CD4-positive, CD25-positive, alpha-beta regulatory T cell (primary cell): ENCODE measurements at places on chromosomes 2 and 18. TPM values are rescaled to one million over a fixed set of nuclear protein-coding genes. Genes with fewer than 3 reads are reported as not detected.

DNA sequence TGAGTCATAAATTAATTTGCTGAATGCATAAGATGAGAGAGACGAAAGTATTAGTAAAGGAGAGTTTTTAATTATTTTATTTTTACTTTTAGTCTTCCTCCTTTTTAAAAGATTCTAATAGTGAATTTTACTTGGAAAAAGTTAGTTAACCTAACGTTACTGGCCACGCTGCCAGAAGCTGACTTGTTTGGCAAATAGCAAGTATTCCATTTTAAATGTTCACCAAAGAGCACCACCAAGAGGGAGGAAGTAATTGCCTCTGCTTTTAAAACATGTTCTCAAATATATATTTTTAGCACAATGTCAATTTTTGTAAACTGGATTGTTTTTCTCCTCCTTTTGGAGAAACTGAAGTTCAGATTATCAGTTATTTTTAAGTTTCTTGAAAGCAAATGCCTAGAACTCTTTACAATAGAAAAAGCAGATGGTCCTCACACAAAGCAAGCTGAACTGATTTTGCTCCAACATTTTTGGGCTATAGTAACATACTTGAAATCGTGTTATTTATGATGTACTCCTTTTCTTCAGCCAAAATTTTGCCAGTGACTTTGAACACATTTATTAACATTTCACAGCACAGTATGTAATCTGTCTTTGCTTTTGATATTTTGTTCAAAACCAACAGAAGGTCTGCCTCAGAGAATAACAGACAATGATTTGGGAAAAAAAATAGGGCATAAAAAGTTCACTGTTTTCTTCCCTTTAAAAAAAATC, 1311.0 kb upstream of the FAM98A start:
- DNase-seq, result no peak

DNA sequence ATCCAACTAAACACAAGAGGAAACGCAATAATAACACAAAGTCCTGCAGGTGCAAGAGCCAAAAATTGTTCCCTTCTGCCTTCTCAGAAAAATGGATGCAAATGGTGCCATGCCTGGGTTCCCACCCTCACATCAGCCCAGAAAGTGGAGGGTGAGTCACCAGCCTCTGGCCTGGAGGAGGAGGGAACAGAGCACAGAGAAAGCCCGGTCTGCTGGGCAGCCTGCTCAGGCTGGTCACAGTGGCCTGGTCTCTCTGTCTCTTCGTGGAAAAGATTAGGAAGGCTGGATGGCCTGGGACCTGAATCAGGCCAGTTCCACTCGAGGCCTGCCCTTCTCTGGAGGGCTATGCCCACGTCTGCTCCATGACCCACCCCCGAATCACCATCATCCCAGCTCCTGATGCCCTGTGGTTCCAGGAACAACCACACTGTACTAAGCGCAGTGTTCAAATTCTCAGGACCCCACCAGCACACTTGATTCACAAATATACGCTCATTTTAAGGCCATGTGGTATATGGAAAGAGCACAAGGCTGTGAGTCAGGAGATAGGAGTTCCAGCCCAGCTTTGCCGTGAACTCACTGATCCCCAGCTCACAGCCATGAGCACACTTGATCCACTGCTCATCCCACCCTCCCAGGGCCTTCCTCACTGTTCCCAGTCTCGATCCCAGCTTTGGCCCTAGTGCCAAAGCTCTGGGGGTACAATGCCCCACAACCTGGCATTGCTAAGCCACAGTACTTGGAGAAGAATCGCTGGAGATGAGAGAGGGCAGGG, 82.1 kb downstream of the ZBTB7C start:
- DNase-seq, result no peak

TYMS gene
- 4.9 TPM for polyA plus RNA-seq

GRCh38 chr2:31429759-31430438, 15.4 kb upstream of the XDH start:
- no peak for DNase-seq

ARL4C gene
- 176 TPM for polyA plus RNA-seq

GRCh38 chr2:153074207-153074606, 355.8 kb downstream of the ARL6IP6 start:
- DNase-seq, result no peak

DNA sequence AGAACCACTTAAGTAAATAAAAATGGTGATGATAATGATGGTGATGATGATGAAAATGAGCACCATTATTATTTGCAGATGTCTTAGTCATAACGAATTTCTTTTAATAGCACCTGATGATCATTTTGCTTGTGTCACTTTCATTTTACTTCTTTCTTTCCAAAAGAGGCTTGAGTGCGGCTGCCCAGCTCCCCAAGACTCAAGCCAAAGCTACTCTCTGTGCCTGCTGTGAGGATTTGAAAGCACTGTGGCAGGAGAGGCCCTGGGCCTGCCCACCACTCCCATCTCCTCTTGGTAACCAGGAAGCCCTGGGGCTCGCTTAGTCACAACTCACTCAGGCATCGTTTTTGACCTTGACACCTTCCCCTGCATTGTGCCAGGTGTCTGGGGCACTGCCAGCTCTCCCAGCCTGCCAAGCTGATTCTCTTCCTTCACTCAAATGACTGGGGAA, 41.2 kb downstream of the RPL37A start:
- no peak for DNase-seq

- no peak for DNase-seq
Measured at GRCh38 chr18:51525453-51526225, 328.2 kb upstream of the MEX3C start.

DNA sequence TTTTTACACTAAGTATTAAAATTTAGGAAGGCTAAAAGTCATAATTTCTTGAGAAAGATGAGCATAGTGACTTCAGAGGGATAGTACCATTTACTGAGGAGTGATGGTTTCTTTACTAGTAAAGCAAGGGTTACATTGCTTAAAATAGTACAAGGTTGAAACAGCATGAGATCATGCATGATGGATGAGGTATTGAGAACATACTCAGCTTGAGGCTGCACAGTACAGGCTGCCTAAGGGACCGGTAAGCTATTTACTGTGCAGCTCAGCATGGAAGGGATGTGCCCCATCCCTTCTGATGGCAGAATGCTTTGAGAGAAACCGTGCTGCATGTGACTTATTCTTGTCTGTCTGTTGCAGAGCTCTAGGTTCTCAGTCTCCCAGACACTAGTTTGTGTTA, 122.1 kb downstream of the EML6 start:
- no peak for DNase-seq

- DNase-seq, result no peak
Measured at GRCh38 chr2:240620859-240621258, 4.4 kb upstream of the GPR35 start.

- no peak for DNase-seq
Measured at GRCh38 chr18:53625997-53626599, 598.4 kb downstream of the MBD2 start.
